A172 (cell line): ENCODE measurements at places on chromosomes 6 and 20. TPM values are rescaled to one million over a fixed set of nuclear protein-coding genes. Genes with fewer than 3 reads are reported as not detected.

- no peak for DNase-seq
Observed at GRCh38 chr6:119043783-119044182, 34.7 kb downstream of the FAM184A start.

DNA sequence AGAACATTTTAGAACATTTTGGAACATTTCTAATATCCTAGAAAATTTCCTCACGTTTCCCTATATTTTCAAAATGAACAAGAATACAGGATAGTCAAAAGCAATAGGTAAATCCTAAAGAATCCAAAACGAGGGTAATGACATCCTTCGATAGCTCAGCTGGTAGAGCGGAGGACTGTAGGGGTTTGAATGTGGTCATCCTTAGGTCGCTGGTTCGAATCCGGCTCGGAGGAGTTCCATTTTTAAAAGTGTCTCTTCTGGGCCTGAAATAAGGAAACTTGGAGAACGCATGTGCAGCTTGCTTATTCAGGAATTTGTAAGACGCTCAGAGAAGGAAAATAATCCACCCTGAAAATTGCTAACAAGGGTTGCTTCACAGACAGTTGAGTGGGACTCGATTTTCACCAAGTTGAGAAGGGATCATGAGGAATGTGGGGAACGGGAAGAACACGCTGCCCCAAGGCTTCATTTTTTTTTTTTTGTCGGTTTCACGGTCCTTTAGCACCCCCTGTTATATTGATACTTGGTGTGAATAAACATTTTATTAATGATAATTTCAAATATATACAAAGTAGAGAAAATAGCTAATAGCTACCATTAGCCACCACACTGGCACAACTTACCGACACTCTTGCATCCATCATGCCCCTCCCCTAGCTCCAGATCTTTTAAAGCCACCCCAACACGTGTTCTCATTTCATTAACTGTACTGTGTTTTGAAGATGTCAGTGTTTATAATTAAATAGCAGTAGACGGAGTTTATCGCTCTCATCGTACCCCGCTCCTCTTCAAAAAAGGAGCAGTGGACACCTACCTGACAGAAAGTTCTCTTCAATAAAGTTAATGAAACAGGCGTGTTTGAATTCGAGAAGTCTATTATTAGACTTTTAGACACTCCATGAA is 1.8 kb upstream of the ABT1 start:
- peak; percentile 86 for DNase-seq

DNA sequence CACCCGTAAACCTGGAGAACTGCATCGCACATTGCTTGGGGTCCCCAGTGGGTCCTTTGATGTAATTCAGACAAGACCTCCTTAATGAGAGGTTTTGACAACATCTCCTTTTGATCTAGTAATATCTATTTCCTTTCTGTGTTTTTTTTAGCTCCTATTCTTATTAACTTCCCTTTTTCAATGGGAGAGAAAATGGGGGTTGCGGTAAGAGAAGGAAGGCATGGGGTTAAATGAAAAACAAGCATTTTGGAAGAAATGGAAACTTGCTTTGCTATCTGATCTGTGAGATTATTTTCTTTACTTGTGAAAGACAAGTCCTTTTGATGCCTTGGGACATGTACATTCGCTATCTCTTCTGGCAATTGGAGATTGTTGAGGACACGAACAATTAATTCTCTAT is 418.6 kb upstream of the MAN1A1 start:
- DNase-seq: no peak

- no peak for DNase-seq
Observed at GRCh38 chr20:57576002-57576401, 15.1 kb downstream of the PCK1 start.

GRCh38 chr20:34954904-34955230 is 739 bp downstream of the GSS start:
- no peak for DNase-seq

DNA sequence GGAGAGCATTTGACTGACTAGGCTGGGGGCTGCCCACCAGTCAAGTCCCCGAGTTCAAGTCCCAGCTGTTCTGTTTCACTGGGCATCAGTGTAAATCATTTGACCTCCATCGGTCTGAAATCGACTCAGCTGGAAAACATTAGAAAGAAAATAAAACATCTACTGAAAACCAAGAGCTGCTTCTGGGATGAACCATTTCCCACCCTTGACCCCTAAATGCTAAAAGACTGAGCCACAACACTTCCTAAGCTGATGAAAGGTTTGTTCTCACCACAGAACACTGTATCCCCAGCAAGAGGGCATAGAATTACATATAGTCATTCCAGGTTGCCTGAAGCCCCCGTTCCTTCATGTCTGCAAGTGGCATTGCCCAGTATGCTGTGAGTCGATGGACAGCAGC is 237.0 kb upstream of the TAB2 start:
- no peak for DNase-seq

DNA sequence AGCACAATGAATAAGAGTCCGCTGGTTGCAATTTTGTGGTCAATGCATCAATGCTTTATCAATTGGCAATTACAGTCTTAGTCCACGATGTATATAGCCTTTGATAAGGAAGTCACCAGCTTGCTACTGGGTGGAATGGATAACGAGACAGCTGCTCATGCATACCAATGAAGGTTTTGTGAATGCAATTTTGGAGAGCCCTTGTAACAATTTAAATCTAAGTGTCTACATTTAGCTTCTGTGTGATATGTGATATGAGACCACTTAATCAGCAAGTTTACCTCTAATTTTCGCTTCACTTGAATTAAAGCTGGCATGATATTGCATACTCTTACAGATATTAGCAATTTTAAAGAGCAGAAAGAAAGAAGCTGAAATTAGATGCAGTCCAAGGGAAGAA is 543.9 kb downstream of the RNF144B start:
- no peak for DNase-seq

DNA sequence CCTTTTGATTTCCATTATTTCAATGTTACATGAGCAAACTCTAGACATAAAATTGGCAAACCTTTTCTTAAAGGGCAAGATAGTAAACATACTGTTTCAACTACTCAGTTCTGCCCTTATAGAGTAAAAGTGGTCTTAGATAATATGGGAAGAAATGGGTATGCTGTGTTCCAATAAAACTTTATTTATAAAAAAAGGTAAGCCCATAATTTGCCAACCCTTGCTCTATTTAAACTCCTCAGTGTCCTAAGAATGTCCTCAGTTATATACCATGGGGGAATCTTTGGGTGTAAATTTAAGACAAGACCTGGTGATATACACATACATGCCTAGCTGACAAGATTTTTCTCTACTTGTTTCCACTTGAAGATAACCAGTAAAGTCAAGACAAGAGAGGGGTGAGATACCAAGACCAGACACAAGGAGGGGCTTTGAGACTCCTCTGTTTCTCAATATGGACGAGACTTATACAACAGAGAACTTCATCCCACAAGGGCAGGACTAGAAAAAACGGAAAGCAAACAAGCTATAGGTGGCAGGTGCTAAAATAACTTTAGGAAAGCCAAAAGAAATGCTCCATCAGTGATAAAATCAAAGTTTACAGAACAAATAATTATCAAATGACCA is 10.5 kb downstream of the SNX3 start:
- DNase-seq: no peak

DNA sequence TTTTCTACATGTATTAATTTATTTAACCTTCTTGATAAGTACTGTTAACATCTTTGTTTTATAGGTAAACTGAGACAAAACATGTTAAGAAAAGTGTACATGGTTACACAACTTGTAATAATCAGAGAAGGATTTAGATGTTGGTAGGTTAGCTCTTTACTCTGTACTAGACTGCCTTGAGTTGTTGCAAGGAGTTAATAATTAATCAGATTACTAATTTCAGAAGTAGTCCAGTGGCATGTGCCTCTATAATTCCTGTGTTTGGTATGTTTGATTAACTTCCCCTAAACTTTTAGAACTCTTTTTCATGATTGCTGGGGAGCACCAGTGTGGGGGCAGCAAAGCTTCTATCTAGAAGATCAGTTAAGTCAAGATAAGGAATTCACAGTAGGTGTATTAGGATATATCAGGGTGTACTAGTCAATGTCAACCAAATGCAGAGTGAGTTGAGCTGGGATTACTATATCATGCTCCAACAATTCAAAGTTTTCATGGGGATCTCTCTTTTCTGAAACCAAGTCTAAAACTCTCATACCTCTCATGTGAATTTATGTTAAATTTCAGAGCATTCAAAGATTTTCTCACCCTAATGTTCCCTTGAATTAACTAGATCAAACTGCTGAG is 129.7 kb upstream of the AHI1 start:
- no peak for DNase-seq

- no peak for DNase-seq
Observed at GRCh38 chr6:158014505-158015187, 33.0 kb downstream of the SYNJ2 start.

- no peak for DNase-seq
Observed at GRCh38 chr6:27562027-27562410, 89.1 kb upstream of the ZNF184 start.

DNA sequence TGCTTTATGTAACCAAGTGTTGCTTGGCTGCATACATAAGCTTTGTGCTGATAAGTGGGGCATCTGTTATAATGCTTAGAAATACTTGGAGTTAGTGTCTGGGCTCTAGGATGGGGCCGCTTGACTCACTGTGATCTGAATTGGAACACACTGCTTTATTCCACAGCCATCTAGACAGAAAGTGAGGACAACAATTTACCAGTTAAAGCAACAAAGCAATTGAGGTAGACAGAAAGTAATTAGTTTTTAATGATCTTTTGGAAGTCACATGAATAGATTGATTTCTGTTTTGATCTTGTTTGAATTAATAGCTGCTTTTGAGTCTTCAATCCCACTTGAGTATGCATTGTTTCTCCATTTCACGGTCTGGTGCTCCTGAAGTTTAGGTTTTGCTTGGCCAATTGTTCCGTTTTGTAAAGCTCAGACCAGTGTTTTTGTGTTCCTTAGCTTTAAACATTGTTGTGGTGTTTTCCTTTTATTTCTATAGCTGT is 157.5 kb downstream of the TRMT11 start:
- no peak for DNase-seq

DNA sequence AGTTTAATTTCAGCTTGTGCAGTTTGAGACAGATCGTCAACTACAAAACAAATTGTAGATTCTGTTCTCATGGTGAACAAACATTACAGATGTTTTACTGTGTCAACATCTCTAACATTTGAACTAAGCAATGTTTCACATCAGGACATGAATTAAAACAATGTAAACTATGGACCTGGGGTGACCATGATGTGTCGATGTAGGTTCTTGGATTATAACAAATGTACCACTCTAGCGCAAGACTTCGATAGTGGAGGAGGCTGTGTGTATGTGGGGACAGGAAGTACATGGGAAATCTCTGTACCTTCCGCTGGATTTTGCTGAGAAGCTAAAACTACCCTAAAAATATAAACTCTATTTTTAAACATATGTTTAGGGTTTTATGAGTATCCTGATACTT is 17.1 kb downstream of the HIVEP2 start:
- no peak for DNase-seq

DNA sequence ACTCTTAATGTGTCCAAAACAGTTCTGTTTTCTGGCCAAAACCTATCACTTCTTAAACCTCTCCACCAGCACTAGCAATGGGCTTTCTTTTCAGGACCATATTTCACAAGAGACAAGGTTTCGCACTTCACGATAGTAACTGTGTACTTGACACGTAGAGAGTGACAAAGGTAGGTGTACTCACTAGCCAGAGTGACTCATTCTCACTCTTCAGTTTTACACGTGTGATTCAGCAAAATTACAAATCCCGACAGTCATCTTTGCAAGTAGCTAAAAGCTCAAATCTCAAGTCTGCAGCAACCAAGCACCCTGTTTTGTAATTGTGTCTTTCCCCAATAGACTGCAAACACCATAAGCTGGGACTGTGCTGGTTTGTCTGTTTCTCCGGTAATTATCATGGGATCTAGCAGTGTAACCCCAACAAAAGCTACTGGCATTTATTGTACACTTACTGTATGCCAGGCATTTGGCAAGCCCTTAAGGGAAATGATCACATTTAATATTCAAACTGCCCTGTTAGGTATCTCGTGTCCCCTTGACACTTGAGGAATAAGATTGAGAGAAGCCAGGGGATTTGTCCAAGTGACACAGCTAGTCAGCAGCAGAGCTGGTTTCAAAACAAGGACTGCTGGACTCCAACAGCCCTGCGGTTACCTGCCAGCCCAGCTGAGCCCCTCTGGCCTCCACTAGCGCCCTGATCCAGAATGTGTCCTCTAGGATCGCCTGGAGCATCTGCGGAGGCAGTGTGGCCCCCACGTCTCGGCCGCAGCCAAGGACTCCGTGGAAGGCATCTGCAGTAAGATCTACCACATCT is 9.9 kb downstream of the PCIF1 start:
- DNase-seq: peak; percentile 71

GRCh38 chr6:141326925-141327324 is 805.8 kb upstream of the GJE1 start:
- no peak for DNase-seq

- DNase-seq: no peak
Observed at GRCh38 chr20:7975851-7976414, 35.7 kb upstream of the HAO1 start.

- no peak for DNase-seq
Observed at GRCh38 chr20:58742668-58743566, 50.3 kb downstream of the NPEPL1 start.

GRCh38 chr6:105431226-105431625 is 28.3 kb upstream of the PREP start:
- peak; percentile 40 for DNase-seq

DNA sequence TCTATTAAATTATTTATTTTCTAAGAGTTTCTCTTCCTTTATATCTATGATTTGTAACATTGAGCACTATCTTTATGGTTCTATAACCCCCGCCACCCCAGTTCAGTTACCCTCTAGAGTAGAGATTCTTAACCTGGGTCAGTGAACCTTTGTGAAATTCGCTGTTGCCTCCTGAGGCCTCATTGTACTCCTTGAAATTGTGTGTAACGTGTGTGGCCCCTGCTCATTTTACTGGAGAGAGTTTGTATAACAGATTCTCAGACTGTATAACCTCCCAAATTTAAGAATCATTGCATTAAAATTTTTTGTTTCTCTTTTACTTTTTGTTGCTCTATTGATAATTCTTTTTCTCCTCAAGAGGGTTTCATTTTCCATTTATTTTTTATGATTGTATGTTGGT is 65.3 kb downstream of the ADGRG6 start:
- no peak for DNase-seq

GRCh38 chr20:60087563-60088105 is 129.4 kb downstream of the CDH26 start:
- no peak for DNase-seq

GRCh38 chr6:123016431-123017103 is 20.5 kb downstream of the CLVS2 start:
- DNase-seq: no peak

Gene PGBD1
- total RNA-seq: 9.1 and 12.0 TPM in 2 replicates

Gene TTK
- 63.1 and 137 TPM in 2 replicates for total RNA-seq

Gene PRKN
- total RNA-seq: 0.41 and 0.43 TPM in 2 replicates

Gene PAK5
- not detected in 2 replicates for total RNA-seq

Gene MTFR2
- 10.3 and 11.5 TPM in 2 replicates for total RNA-seq

Gene ETV7
- 0.24 TPM in 1 of 2 replicates, not detected in the other for total RNA-seq

Gene RCAN2
- total RNA-seq: 0.22 TPM in 1 of 2 replicates, not detected in the other

Gene MAP7
- total RNA-seq: 1.0 and 1.1 TPM in 2 replicates

Gene LPIN3
- 3.4 TPM in 2 replicates for total RNA-seq

Gene CLDN20
- total RNA-seq: not detected in 2 replicates

Gene RAMACL
- 0.19 and 1.2 TPM in 2 replicates for total RNA-seq

Gene PRRC2A
- 46.7 and 55.9 TPM in 2 replicates for total RNA-seq

Gene MMP24
- 5.2 and 14.2 TPM in 2 replicates for total RNA-seq

Gene HDDC2
- total RNA-seq: 95.8 and 113 TPM in 2 replicates

Gene SEL1L2
- not detected in 2 replicates for total RNA-seq

Gene SDCBP2
- total RNA-seq: 1.8 and 2.6 TPM in 2 replicates

Gene RBM24
- total RNA-seq: 13.2 and 14.5 TPM in 2 replicates
